GM04504 (cell line): ENCODE measurements at places on chromosomes 5 and 9.

- no peak for DNase-seq
Measured at GRCh38 chr5:61461926-61462325, 129.9 kb downstream of the ZSWIM6 start.

DNA sequence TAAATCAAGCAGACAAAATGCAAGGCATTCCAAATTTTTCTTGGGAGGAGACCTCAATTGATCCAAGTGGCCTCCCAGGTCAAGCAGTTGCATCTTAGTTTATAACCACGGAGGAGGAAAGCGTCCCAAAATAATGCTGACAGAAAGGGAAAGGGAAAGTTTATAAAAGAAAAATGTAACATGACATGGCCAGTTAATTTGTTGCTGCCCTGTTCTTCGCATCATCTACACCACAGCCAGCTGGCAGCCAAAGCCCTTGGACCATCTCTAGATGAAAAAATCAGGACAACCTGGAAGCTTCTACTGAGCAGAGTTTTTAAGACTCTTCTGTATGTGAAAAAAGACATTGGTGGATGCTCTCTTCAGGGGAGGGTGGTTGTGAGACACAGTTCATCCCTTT lies 128.8 kb upstream of the FBXL7 start:
- DNase-seq = no peak

DNA sequence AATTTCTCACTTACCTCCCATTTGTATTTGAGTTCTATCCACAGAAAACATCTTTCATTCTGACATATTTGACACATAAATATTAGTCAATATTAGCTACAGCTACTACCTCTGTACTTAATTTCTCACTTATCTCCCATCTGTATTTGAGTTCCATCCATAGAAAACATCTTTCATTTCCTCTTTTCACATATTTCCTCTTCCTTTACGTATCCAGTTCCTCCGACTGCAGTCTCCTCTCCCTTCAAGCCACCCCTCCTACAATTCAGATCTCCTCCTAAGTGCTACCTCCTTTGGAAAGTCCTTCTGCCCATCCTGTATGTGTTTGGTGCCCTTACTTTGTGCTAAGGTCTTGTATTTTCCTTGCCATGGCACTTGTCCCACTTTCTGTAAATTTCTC lies 1.6 kb downstream of the SREK1IP1 start:
- DNase-seq = no peak

DNA sequence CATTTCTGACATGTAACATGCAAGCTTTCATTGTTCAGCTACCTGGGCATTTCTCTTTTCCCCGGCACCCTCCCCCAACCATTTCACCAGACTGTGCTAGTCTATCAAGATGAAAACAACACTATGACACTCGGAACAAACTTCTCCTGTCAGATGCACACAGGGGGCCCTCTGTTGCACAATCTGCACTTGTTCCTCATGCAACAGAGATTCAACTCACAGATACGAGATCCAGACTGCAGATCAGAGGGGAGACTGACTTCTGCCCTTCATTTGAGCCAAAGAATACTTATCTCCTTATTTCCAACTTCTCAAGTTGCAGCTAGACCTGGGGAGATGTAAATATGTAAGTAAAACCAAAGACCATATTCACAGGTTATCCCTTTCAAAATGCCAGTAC lies 15.7 kb upstream of the FST start:
- DNase-seq = no peak

DNA sequence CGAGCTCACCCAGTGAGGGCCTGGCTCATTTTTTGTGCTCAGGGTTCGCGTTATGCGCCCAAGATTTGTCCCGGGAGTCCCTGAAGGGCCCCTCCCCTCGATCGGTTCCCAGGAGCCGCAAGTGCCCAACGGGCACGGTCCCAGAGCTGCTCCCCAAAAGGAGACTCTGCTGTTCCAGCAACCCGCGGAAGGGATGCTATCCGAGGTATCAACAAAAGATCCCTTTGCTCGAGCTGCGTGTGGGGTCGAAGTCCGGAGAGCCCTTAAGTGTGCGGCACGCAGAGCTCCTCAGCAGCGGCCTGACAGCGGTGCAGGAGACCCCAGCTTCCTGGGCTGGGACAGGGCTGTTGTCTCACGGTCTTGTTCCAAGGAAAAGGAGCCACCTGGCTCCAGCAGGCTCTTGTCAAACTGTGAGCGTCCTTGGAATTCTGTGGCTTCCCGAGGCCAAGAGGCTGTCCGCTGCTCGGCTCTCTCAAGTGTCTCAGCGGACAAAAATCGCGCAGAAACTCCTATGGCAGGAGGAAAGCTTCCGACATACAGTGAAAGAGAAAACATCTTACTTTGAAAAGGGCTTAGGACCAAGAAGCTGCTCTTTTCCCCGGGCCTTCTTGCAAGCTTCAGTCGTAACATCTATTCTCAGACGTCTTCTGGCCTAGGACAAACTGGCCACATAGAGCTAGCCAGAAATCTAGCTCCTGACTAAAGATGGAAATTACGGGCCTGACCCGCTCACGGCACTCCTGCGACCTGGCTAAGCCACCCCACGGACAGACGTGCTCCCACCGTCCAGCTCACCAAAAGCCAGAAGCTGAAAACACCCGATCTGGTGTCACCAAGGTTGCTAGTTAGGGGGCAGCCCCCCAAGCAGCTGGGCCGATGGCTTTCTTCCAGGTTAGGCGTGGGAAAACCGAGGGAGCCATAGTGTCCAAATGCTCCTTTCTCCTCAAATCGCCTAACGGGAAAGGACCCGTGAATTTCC lies 2.6 kb upstream of the FOXB2 start:
- DNase-seq = no peak

DNA sequence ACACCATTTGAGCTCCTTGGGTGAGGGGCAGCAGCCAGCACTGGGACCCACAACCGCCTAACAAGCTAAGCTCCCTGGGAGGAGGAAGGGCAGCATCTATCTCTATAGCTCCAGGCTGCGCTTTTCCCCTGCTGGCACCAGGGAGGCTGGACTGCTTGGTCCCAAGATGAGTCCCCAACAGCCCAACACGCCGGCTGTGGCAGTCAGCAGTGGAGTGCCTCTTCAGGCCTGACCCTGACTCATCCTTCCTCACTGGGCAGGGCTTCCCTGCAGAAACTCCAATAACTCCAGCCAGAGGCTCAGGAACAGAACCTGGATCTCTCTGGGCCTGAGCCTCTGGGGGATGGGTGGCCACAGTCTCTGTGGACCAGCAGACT lies 113.7 kb upstream of the ADAMTS16 start:
- no peak for DNase-seq

DNA sequence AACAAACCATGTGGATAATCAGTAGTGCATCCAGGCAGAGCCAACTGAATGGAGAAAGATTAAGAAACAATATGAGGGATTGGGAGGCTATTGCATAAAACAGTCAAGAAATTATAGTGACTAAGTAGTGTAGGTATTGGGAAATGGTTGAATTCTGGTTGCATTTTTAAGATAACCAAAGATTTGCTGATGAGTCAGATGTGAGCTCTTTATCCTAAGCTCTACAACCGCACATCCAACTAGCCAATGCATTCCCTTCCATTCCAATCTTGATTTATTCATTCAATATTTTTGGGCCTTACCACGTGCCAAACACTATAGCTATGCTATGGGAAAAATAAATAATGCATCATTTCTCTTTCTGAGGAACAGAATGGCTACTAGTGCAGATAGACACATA lies 524.5 kb upstream of the RGMB start:
- DNase-seq = peak; percentile 53

DNA sequence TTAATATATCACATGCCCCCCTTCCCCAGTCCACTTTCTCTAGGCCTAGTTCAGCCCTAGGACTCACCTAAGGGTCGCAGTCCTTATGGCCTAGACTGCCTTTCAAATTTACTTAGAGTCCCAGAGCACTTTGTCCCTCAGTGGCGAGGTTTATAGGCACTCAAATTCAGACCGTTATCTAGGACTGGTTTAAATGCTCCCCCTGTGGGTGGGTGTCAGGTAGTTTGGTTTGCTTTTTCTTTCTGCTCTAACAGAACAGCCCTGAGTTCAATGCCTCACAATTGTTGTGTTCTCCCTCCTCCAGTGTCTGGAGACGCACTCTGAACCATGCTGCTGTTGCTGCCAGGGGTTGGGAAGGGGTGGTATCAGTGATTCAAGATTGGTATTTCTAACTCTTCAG lies 317.1 kb downstream of the MAT2B start:
- DNase-seq = no peak

DNA sequence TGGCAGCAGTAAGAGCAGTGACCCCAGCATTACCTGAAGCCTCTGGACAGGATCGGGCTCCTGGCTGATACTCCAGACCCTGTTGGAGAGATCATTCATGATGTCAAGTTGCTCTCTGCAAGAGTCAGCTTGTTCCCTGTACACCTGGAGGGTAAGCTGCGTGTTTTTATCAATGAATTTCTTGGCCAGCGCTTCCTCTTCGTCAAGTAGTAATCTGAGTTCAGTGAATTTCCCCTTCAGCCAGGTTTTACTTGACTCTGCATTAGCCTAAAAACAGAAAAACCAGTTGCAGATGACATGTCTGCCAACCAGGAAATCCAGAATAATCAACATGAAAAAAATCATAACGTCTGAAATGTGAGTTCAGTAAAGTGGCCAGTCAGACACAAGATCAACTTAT lies 19.1 kb downstream of the TRIM14 start:
- DNase-seq = no peak

- DNase-seq = no peak
Measured at GRCh38 chr5:172533399-172534228, 79.3 kb upstream of the SH3PXD2B start.

GRCh38 chr9:37784291-37784615 lies 611 bp downstream of the EXOSC3 start:
- no peak for DNase-seq

DNA sequence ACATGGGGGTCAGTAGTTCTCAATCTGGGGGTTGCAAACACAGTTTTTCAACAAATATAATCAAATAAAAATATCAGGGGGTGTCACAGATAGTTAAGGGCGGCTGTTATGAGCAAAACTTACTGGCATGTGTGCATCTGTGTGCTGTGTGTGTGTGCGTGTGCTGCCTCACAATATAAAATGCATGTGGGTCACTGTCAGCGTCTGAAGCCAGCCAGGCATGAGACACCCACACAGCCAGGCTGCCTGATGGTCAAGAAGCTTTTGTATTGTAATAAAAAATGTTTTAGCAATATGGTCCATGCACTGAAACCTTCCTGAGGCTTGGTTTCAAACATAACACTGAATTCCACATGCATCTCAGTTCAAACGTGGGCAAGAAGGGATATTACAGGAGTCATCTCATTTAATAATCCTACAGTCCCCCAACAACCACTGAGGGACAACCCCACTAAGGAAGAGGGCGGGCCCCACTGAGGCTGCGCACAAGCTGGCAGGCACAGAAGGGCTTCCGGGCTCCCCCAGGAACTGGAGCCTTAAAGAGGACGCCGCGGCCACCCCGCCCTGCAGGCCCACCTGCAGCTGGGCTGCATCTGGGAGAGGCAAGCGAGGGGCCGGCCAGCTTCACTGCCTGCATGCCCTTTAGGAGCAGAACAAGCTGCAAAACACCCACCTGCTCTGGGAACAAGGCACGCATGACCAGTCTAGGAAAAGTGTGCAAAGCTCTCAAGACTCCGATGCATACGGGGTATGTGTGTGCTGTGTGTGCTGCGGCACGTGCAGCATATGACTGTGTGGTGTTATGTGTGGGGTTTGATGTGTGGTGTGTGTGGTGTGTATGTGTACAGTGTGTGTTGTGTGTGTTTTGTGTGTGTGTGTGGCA lies 14.1 kb downstream of the SEMA4D start:
- no peak for DNase-seq

DNA sequence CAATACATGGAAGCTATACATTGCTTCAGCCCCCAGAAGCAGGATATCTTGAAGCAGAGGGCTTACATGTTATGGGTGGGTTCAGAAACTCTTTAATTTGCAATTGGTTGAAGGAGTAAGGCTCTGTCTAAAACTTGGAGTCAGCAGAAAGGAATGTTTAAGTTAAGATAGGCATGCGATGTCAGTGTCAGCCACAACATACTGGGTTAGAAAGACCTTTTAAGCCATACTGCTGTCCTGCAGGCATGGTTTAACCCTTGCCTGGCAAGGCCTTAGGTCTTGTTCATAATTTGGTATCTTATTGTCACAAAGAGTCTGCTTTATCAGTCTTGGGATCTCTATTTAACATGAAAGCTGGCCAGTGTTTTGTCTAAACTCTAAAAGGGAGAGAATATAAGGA lies 1619.6 kb upstream of the WWC1 start:
- DNase-seq = no peak

DNA sequence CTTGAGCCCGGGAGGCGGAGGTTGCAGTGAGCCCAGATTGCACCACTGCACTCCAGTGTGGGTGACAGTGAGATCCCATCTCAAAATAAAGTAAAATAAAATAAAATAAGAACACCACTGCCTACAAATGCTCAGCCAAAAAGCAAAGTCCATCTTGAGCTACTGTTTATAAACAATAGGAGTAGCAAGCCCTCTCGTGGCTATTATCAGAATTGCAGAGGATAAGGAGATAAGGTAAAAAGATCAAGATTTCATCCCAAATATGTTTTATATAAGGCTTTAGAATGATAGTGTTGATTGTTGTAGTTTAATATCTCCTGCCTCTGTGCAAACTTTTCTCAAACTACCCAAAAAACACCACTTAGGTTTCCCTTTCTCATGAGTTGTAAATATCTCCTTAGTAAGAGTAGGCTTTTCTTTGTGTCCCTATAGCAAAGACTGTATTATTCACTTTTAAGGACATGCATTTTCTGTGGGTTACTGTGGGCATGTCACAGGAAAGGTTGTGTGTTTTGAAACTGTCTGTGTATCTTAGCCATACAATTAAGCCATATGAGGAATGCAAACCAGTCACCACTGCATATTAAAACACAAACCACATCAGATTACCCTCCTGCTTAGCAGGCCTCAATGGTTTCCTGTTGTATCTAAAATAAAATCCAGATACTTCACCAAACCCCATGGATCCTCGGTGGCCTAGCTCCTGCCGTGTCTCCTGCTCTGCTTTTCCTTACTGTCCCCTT lies 31.8 kb upstream of the CKS2 start:
- peak; percentile 32 for DNase-seq

- DNase-seq = no peak
Measured at GRCh38 chr9:18492612-18493011, 18.7 kb downstream of the ADAMTSL1 start.

GRCh38 chr9:109427886-109428285 lies 70.2 kb downstream of the PTPN3 start:
- no peak for DNase-seq

DNA sequence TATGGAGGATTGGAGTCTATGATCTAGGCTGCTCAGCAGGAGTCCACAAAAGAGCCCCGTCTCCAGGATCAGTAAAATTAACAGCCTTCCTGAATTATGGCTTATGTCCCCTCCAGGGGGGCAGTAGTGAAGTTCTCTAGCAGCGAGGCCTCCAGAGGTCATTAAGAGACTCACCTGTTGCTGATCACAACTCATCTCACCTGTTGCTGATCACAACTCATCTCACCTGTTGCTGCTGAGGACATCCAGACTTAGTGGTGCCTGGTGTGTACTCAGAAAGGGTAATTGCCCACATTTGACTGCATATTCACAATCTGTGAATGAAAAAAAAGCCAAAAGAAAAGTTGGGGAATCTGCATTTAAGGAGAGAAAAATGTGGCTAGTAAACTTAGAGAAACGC lies 129.5 kb downstream of the SMARCA2 start:
- DNase-seq = no peak

- no peak for DNase-seq
Measured at GRCh38 chr5:55584398-55585205, 49.8 kb upstream of the PLPP1 start.
